ENCODE measurements at places on chromosomes 7 and 10.

- no peak for DNase-seq
Observed at GRCh38 chr7:135362871-135363270, 129.2 kb downstream of the STRA8 start.

- no peak for DNase-seq
Observed at GRCh38 chr10:26368463-26368862, 69.7 kb upstream of the APBB1IP start.

DNA sequence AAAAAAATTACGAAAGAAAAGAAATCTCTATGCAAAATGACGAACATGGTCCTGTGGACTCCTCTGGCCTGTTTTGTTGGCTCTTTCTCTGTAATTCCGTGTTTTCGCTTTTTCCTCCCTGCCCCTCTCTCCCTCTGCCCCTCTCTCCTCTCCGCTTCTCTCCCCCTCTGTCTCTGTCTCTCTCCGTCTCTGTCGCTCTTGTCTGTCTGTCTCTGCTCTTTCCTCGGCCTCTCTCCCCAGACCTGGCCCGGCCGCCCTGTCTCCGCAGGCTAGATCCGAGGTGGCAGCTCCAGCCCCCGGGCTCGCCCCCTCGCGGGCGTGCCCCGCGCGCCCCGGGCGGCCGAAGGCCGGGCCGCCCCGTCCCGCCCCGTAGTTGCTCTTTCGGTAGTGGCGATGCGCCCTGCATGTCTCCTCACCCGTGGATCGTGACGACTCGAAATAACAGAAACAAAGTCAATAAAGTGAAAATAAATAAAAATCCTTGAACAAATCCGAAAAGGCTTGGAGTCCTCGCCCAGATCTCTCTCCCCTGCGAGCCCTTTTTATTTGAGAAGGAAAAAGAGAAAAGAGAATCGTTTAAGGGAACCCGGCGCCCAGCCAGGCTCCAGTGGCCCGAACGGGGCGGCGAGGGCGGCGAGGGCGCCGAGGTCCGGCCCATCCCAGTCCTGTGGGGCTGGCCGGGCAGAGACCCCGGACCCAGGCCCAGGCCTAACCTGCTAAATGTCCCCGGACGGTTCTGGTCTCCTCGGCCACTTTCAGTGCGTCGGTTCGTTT, 83.5 kb upstream of the SLF2 start:
- no peak for DNase-seq

GRCh38 chr7:143041346-143041745, 10.8 kb upstream of the OR6V1 start:
- DNase-seq: no peak

DNA sequence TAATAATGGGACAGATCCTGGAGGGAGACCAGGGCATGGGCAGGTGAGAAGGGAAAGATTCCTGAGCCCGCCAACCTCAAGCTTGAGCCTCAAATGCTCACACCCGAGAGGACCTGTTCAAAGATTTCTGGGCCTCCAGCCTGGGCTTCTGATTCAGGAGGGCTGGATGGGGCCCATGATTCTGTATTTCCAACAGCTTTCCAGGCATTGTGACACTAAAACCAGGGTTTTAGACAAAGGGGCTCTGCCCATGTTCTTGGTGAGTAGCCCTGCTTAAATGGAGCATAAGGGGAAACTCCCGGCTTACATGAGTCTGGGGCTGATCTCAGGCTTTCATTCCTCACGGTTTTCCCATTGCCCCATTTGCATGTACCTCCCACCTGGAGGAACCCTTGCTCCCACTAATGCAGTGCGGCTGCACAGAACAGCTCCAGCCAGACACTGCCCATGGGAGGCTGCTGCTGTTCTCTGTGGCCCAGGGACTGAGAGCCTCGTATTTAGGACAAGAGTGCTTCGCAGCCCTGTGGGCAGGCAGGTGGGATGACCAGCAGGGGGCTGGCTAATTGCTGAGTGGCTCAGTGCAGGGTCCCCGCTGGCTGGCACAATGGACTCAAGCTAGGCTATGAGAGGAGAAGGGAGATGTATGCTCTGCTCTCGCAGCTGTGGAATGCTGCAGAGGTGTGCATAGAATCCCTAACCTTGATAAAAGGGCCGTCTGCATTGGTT, 135.3 kb upstream of the COBL start:
- no peak for DNase-seq

- DNase-seq: no peak
Observed at GRCh38 chr10:103277713-103278536, 987 bp downstream of the INA start.

- DNase-seq: no peak
Observed at GRCh38 chr7:47421456-47421855, 160.5 kb downstream of the TNS3 start.

GRCh38 chr10:114042895-114043531, 653 bp upstream of the ADRB1 start:
- peak; percentile 20 for DNase-seq

DNA sequence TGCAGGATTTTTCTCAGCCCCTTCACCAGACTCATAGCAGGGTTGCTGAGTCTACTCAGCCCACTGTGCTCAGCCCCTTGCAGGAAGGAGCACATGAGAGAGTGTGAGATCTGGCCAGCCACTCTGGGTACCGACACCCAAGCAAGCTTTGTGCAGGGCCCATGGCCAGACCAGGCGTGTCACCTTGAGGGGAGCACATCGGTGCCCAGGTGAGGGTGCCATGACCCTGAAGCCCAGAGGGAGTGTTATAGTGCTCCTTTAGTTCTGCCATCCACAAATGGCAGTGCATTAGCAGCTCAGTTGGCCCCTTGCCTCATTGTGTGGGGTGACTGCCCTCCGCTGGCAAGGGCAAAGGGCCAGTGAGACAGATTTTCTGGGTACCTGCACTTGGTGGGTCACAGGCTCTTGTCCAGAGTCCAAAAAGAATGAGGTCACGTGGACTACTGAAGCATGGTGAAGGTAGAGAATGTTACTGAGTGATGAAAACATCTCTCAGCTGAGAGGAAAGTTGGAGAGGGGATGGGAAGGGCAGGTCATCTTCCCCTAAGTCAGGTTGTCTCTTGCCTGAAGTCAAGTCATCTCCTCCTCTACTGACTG, 181.8 kb downstream of the MACC1 start:
- DNase-seq: no peak

DNA sequence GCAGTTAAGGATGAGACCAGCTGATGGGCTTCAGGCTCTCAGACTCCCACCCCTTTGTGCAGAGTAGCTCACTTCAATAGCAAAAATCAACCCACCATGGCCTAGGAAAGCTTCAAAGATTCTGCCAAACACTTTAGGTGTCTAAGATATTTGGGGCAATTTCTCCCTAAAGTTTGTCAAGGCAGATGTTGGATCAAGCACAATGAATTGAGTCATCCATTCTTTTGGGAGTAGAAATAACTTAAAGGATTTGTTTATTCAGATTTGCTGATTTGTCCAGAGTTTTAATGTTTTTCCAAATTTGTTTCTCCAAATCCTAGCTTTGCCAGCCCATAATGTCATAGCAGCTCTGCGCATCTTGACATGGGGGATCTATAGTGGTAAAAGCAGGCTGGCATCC, 855.1 kb downstream of the LRMDA start:
- DNase-seq: no peak

DNA sequence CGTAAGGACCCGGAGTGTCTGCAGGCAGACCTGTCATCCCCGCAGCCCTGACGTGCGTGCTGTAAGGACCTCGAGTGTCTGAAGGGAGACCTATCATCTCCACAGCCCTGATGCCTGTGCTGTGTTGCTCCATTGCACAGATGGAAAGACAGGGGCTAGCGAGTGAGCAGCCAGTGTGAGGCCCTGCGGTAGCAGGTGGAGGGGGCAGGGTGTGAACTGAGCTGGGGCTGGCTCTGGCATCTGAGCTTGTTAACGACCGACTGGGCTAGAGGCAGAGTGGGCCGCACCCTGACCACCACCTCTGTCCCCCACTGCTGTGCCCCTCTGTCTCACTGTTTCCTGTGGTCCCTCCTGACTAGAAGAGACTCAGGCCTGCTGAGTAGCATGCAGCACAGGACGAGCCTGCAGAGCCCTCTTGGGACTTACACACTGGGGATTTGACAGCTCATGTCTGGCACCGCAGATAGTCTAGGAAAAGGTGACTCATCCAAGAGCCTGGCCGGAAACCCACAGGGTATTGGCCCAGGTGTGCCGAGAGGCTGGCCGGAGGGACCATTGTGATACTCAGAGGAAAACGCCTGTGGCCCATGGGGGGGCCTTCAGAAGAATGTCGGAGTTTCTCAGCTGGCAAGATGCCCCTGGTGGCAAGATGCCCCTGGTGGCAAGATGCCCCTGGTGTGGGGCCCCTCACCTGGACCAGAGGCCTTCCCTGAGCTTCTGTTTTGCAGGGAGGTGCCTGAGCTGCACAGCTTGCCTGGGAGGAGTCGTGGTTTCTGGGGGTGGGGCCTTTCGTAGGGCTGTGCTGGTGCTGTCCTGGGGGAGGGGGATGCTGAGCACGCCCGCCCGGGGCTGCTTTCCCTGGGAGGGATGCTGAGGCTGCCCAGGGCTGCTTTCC, 34.3 kb downstream of the INPP5A start:
- DNase-seq: peak; percentile 71

DNA sequence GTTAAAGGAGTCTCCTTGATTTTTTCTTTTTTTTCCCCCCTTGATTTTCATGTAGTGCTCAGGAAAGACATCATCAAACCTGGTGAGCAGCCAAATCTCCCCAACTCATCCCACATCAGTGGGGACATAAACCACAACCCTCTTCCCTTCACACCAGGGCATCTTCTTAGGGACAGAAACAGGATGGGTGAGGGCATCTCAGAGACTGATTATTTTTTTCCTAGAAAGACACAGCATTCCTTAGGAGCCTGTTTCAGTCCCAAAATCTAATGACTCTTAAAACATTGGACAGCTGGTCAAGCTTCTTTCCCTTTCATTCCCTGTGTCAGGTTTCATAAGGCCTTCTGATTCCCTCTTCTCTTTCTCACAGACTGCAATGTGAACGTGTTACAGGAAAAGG, 31.5 kb upstream of the GSAP start:
- DNase-seq: no peak

- no peak for DNase-seq
Observed at GRCh38 chr10:62266611-62267010, 2.0 kb downstream of the RTKN2 start.

- no peak for DNase-seq
Observed at GRCh38 chr10:78964274-78964951, 104.4 kb upstream of the ZMIZ1 start.

- DNase-seq: no peak
Observed at GRCh38 chr7:1476859-1477258, 17.6 kb upstream of the MICALL2 start.

DNA sequence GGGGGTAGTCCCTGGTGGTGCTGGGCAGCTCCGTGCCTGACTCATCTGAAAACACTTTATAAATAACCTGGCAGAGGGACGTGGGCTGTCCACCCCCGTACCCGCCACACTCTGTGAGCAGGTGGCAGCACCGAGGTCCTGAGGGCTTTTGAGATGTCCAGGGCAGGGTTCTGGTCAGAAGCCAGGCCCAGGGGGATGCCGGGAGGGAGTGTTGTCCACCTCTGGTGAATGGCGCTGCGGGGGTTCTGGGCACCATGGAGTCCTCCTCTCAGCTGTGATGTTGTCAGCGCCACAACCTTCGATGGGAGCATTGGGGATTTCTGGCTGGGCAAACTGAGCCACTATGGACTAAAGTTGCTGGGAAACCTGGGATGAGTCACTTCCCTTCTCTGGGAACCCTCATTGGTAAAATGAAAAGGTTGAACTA, 27.4 kb upstream of the GOLGA7B start:
- DNase-seq: no peak

- no peak for DNase-seq
Observed at GRCh38 chr7:127884066-127884559, 147.1 kb downstream of the LRRC4 start.

DNA sequence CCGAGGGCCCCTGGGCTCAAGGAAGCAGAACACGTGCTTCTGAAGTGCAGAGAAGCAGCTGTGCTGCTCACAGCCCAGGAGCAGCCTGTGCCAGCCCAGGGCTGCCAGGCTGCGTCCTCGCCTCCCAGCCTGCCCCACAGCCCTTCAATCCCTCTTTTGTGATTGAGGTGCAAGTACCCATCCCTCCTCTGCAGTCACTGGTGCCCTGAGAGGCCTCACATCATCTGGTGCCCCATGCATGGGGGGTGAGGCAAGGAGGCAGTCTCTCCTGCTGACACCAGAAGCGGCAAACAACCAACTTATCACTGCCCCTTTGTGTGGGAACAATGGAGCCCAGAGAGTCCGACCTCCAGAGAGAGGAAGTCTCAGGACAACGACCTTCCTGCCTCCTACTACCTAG, 49.8 kb upstream of the FGFR2 start:
- DNase-seq: no peak

GRCh38 chr10:6598679-6599078, 18.6 kb upstream of the PRKCQ start:
- no peak for DNase-seq

GRCh38 chr7:137443616-137444015, 100.1 kb upstream of the PTN start:
- DNase-seq: no peak

DNA sequence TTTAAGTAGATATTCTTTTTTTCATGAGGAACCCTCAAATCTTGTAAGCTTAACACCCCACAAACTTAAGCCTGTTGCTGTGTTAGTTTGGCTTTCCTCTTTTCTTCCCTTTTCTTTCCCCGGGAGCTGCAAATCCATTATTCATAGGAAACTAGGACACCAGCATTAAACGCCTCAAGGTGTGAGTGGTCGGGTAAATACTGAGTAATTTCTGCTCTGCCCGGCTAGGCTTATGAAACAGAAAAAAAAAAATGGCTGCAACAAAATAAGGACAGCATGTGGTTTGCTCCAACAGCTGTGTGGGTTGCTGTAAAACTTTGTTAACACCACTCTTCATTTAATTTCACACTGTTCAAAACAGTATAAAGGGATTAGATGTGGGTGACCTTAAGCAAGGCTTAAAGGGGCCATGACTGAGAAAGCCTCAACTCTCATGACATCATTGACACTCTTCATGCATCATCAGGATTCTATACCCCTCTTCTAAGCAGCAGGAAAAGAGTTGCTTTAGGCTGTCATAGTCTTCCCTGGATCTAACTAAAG, 104.1 kb downstream of the AOAH start:
- DNase-seq: no peak

DNA sequence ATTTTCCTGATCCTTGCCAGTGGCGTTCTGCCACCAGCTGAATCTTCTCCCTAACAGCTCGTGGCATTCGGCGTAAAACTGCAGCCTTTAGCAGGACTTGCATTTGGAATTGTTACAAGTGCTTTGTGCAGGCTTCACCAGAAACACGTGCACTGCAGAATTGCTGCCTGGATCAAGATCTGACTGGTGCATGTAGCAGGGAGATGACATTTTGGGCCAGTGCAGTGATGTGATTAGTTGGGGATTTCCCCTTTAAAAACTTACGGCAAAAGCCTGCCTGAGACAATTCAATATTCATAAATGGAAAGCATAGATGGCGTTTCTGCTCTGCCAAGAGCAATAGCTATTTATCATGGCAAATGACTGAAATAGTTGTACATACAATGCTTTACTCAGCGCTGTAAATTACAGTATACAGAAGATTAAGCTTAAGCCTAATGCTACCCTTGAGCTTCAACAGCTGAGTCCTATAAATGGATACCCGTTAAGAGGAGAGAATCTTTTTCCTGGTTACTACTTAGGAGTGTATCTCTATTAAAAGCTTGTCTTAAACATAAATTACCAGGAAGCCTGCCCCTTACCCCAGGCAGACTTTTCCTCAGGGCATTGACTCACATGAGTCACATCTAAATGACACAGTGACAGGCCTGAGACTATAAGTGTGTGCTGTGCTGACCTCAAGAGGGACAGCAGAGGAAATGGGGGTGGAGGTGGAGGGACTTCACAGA, 106.3 kb downstream of the ATXN7L1 start:
- DNase-seq: peak; percentile 23

All from activated CD4-positive, alpha-beta T cell treated with anti-CD3 and anti-CD28 coated beads, Interleukin-2, amount 50 U/mL, for 48 hours (primary cell).